ENCODE measurements at places on chromosomes 3 and 15.

DNA sequence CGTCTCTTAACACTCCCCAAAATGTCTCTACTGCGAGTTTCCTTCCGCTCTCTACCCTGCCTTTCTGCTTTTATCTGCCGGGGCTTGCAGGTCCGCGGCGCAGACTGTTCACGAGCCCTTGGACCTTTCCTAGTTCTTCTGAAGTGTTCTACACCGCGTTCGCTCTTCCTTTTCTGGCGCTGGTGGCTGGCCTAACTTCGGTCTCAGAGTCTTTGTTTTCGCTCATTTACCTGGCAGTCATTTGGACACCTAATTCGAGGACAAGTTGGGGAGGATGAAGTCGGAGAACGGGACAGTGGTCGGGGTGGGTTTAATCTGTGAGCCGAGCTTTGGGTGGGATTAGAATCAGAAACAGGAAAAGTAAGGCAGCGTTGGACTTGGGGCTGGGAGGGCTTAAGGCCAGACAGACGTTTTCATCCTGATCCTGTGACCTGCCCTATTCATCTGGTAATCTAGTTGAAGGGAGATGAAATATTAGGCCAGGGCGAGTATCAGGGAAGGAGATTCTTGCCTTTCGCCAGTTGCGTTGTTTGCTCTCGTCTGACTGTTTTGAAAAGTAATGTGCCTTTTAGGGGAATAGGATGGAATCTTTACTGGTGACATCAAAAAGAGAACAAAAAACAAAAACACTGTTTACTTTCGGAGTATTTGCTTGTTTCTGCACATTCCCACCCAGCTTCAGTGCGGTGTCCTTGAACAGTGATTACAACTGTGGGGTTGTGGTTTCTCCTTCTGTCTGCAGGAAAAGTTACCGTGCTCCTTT lies 1.8 kb downstream of the DIPK2A start:
- no peak for DNase-seq

- no peak for DNase-seq
Measured at GRCh38 chr15:22968366-22968765, 11.8 kb downstream of the CYFIP1 start.

GRCh38 chr15:100703671-100704070 lies 101.3 kb downstream of the ASB7 start:
- no peak for DNase-seq

- no peak for DNase-seq
Measured at GRCh38 chr3:149954812-149955211, 15.9 kb downstream of the PFN2 start.

GRCh38 chr15:95609096-95609495 lies 721.4 kb upstream of the NR2F2 start:
- no peak for DNase-seq

DNA sequence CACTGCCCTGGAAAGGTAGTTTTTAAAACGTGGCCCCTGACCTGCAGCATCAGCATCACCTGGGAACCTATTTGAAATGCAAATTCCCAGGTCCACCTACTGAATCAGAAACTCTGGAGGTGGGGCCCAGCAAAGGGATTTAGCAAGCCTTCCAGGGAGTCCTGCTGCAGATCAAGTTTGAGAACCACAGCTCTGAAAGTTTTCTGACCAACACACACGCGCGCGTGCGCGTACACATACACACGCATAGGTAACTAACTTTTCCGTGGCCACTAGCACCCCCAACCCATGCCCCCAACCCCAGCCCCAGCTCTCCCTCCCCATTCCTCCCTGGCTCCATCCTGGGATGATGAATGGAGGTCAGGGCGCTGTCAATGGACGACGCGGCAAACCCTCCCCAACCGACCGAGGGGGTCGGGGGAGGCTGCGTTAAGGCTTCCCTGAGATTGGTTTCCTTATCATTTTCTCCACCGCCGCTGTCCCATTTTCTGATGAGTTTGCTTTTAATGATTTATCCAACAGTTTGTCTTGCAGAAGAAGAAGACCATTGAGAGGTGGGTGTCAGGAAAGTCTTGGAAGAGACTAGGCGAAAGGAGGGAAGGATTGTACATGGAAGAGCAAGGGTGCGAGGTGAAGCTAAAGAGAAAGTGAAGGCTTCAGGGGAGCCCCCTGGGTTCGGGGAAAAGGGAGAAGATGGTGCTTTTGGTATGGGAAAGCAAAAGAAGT lies 590 bp upstream of the BOC start:
- no peak for DNase-seq

GRCh38 chr3:55203006-55203405 lies 275.1 kb upstream of the LRTM1 start:
- DNase-seq, result no peak

- DNase-seq, result no peak
Measured at GRCh38 chr15:51492528-51492927, 130.0 kb downstream of the DMXL2 start.

DNA sequence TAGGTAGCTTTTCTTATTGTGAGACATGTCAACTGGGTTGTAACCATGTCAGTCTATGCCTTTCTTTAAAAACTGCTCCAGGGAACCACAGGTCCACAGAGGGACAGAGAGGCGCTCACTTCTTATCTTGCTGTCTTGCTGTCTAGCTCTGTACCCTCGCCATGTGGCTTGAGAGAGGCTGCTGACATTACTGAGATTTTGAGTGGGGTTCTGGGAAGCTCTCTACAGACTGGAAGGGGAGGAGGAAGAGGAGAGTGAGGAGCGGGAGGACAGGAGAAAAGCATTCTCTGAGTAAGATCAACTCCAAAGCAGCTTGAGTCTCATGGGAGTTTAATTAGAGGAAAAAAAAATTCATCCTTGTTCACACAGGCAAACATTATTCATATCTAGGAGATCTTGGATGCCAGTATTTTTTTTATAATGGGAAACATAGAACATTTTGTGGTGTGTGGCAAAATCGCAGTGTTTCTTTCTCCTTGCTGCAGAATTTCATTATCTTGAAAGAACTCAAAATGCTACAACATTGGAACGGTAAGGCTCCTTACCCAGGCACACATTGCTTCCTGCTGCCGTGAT lies 1037.0 kb upstream of the NR2F2 start:
- DNase-seq, result no peak

DNA sequence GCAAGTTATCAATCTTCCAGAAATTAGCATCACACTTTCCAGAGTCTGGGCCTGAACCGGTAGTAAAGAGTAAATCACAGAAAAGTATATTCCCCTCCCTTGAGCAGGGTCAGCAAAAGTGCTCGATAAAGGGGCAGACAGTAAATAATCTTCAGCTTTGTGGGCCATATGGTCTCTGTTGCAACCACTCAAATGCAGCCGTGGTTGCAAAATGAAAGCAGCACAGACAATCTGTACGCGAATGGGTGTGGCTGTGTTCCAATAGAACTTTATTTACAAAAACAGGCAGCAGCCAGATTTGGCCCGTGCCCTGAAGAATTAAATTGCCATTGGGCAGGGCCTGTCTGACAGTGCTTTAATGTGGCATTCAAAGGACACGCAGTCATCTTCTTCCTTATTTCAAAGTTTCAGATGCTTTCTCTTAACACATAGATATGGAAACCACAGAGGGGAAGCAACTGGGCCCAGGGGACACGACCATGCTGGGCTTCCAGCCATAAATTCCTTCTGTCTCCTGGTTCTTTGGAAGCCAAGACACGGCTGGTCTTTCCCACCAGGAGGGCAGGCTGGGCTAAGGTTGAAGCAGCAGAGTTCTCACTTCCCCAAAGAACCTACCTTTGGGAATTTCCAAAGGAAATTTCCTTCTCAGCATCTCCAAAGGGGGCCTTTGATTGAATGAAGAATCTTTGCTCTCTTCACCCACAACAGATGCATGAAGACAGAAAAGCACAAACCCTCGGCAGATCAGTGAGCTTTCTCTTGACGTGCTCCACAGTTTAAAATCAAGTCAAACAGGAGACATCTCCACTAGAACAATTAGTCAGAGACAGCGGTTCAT lies 489.8 kb upstream of the PROK2 start:
- no peak for DNase-seq

GRCh38 chr3:25214034-25214433 lies 214.0 kb upstream of the RARB start:
- DNase-seq, result no peak

DNA sequence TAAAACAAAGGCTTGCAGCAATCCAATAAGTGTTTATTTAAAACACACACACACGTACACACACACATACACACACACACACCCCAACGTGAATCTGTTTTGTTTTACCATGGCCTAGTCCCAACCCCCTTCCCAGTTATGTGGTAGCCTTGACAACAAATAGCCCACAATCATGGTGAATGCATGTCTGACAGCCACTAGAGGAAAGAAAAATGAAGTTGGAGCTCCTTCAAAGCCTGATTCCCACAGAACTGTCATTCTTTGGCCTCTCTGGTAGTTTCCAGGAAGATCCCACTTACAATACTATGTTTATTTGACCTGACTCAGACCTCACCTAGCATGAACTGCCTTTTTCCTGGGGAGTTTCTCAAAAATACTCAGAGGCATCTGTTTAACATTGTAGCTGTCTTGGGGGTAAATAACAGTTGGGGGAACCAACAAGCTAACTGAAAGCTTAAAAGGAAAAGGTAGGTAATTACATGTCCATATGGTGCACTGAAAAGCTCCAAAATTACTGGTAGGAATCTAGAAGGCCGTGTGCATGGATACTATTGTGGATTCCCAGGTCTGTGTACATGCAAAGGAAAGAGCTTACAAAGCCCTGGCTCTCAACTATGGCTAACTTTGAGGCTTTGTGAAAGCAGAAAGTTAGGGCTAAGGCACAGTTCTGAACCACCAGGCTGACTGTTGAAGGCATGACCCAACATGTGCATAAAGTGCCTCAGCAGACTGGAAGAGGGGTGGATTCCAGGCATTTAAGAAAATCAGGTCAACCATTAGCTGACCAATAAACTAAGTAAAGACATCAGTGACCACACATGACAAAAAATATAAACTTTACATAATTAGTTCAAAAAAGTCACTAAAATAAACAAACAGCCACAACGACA lies 65.3 kb downstream of the FAIM start:
- no peak for DNase-seq

GRCh38 chr3:112497897-112498548 lies 1.2 kb downstream of the BTLA start:
- DNase-seq, result no peak

- DNase-seq, result no peak
Measured at GRCh38 chr3:172288651-172289050, 159.6 kb downstream of the GHSR start.

DNA sequence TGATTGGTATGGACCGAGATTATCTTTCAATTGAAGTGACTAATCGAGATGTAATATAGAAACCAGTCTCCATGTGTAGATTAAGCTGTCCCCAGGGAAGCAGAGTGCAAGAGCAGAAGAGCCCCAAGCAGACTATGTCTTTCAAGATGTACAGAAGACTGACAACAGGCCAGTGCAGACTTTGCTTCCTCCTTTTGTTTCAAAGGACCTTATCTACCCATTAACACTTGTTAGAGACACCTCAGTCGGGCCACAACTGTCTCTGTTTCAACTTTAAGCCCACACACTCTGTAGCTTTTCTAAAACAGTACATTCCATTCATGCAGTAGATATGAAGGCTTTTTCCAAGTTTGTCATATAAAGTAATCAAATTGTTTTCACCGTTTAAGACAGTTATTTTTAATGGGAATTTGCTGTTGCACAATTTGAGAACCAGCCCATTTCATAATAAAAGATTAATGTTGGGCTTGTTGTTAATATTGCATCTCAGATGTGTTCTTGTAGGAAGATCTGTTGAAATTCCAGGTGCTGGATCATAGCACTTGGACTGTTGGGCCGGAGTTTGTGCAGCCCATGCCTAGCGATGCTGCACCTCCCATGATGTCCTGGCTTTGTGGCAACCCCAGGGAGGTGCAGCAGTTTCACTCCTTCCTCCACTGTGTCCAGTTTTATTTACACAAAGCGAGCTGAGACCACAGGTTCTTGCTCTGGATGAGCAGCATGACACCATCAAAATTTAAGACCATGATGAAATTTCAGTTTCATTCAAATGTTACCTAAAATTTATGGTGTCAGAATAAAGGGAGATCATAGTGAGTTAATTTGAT lies 12.4 kb downstream of the GORASP1 start:
- DNase-seq, result no peak

DNA sequence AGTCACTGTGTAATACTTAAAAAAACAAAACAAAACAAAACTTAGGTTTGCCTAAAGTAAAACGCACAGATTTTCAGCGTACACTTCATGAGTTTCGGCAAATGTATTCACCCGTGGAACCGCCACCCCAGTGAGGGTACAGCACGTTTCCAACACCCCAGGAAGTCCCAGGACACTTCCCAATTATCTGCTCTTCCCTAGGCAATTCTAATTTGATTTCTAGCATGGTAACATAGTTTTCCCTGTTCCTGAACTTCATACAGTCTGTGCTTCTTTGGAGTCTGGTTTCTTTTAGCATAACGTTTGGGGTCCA lies 497 bp upstream of the CLASP2 start:
- DNase-seq, result no peak

- no peak for DNase-seq
Measured at GRCh38 chr15:70636540-70637165, 126.7 kb downstream of the UACA start.

DNA sequence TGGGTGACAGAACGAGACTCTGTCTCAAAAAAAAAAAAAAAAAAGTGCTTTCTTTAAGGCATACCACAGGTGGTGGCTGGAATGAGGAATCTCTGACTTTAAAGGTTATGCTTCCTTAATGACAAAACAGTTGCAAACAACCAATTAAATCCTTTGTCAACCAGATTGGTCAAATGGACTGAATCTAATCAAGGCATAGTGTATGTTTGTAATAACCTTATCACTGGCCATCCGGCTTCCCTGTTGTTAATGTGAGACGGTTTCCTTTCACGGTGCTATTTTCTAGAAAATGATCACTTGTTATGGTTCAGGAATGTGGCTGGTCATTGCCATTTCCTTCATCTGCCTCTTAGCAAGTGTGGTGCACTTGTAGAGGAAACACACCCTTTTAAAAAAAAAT lies 75.9 kb downstream of the FLNB start:
- DNase-seq, result no peak

DNA sequence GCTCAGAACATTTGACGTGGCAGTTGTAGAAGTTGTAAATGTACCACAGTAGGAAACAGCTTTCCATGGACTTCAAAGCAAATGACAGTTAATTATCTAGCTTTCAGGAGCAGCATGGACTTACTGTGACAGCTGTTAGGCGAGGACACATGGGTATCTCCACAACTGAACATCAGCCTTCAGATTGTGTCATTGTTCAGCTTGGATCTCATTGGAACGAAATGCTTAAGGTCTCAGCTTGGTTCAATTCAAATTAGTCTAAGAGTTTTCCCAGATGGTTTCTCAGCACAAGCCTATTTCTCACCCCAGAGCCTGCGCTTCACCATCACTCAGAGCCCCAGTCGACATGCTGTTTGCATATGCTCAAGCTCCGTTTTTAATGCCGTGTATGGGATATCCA lies 21.1 kb upstream of the GYG1 start:
- no peak for DNase-seq

DNA sequence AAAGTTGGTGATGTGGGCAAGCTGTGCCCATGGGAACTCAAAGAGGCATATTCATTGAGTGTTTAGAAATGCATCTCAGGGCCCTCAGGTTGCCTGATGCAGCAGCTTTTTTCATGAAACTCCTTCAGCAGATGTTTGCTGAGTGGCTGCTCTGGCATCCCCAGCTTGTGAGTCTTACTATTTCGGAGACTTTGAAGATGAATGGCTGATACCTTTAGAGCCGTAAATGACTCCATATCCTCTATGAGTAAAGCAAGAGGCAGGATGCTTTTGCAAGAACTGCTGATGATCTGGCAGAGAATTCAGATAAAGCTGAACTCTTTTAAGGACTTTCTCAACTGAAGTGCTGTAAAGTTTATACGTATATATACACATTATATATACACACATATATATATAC lies 384.3 kb downstream of the CACNA2D3 start:
- no peak for DNase-seq

GRCh38 chr3:173340626-173341025 lies 56.9 kb upstream of the NLGN1 start:
- DNase-seq, result no peak
